ENCODE measurements at places on chromosomes 1 and 21.

- DNase-seq, result no peak
Observed at GRCh38 chr1:182968836-182969734, 16.1 kb upstream of the SHCBP1L start.

DNA sequence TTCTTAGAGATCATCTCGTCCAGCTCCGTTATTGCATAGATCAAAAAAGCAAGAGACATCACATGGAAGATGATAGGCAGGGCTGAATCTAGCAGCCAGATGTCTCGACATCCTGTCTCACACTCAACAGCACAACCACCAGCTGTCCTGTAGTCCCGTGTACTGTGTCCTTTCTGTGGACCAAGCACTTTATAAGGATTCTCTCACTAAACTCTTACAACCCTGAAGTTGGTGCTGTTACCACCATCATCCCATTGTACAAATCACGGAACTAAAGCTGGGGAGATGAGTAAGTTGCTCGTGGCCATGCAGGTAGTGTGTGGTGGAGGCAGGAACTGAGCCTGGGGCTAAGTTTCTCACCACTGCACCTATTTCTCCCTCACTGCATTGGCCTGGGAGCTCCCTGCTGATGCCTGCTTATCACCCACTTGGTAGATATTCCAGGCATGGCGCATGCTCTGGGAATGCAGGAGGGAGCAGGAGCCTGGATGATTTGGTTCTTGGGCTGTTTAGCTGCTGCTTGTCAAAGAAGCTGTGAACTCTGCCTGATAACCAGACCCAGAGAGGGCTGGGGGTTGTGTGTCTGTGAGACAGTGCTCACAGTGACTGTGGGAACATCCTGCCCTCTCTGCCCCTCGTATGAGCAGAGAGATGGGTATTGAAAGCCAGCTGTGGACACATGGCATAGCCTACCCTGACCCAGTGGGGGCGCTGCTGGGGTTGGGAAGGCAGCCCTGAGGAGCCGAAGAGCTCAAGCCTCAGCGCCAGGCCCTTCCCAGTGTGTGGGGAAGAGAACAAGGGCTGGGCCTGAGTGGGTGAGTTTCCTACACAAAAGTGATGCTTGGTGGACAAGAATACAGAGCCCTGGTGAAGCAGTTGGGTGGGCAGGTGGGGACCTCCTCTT, 13.6 kb downstream of the PPFIA4 start:
- no peak for DNase-seq

DNA sequence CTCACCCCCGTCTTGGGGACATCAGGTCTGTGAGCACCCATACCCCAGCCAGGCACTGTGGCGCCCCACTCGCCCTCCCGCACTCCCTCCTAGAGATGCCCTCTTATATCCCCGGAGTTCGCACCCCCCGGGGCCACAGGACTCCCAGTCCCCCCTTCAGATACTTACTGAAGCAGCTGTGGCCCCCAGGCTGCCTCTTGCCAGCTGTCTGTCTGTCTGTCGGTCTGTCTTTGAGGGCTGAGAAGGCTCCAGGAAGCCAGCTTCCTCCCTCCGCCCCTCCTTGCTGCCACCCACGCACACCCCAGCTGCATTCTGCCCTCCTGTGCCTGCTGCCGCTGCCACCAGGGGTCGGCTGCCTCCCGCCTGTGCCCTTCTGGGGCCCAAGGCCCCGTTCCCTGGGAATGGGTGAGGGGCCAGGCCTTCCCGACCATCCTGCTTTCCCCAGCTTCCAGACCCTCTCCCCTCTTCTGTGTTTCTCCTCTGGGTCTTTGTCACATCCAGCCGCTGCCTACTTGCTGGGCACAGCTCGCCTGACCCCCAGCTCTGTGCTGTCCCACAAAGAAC, at the start of gene PTPN7:
Gene PTPN7 (minus strand): TSS at position 226 of the 564 bp plus-strand sequence. CDS start 1,200 bp downstream, outside the sequence.
- DNase-seq, result peak; percentile 72

GRCh38 chr1:39732730-39733129, 6.0 kb upstream of the PPIE start:
- no peak for DNase-seq

DNA sequence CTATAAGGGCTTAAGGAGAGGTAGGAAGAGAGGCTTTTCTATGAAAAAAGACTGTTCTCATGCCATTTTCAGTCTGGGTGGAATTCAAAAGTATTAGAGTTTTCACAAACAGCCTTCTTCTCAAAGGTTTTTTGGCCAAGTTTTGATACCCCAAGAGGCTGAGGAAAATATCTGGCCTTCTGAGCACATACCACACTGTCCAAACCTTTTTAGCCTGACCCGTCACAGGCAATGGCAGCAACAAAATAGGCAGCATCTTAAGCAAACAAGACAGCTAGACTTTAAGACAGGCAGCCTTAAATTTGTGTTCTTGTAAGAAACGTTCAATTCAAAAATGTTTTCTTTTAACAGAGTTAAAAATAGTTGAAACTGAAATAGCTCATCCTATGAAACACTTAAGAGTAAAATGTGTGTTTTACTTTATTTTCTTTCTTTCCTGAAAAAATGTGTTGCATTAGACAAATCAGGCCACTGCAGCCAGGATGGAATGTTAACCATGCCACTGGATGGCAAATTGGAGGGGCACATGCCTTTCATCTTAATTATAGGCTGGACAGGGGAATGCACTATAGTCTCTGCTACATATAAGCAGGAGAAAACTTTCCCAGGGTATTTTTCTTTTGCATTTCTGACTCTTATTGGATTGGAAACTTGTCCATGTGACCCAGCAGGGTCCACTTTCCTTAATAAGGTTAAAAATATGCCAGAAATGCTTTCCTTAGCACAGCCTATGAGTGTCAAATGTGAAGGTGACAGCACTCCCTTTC, 315.0 kb downstream of the TGFB2 start:
- no peak for DNase-seq

- DNase-seq, result no peak
Observed at GRCh38 chr1:53781654-53782053, 42.7 kb upstream of the GLIS1 start.

DNA sequence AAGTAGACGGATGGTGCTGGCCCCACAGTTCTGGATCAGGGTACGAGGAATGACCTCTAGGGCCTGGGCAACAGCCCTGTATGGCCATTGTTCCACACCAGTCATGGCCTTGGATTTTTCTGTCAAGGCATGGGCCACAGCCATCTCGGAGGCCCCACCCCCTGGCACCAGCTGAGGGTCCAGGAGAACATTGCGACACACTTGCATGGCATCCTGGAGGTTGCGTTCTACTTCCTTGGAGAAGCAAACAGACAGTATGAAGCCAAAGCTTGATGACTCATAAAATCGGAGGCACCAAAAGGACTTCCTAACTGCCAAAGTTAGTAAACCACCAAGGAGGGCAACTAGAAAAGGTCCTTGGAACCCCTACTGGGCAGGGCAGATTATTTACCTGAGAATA, 11.9 kb upstream of the VHLL start:
- no peak for DNase-seq

- no peak for DNase-seq
Observed at GRCh38 chr1:177020851-177021589, 143.5 kb downstream of the ASTN1 start.

- DNase-seq, result peak; percentile 4
Observed at GRCh38 chr1:193537266-193538002, 351.0 kb upstream of the B3GALT2 start.

DNA sequence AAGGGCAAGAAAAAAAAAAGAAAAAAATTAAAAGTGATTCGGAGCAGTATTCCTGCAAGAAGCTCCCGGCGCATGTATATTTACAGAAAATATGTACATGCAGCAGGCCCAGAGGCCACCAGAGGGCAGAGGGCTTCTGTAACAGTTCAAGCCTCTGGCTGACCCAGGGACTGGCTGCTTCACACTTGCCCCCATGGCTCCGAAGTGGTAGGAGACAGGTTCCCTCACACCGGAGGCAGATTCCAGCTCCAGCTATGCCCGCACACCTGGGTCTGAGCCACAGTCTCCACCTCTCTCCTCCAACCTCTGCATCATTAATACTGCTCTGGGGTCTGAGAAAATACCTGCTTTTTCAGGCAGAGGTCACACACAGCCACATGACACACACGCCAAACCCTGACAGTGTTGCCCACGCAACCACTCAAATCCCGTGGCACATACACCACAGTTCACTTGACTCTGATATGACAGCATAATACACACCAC, 2.2 kb upstream of the ARHGAP30 start:
- DNase-seq, result peak; percentile 71

DNA sequence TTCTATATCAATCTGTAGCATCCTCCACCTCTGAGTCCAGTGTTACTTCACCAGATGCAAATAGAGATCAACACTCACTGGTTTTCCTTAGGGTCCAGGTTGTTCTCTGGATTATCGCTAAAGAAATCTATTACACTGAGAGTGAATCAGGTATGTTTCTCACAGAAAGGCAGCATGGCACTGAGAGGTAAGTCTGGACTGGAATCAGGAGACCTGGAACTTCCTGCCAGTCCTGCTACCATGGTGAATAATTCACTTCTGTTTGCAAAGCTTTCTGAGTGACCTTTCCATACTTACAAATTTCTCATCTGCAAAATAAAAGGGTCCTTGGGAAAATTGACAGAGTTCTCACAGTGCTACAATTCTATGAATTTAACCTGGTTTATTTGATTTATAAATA, 1583.3 kb downstream of the MRPL39 start:
- DNase-seq, result no peak

DNA sequence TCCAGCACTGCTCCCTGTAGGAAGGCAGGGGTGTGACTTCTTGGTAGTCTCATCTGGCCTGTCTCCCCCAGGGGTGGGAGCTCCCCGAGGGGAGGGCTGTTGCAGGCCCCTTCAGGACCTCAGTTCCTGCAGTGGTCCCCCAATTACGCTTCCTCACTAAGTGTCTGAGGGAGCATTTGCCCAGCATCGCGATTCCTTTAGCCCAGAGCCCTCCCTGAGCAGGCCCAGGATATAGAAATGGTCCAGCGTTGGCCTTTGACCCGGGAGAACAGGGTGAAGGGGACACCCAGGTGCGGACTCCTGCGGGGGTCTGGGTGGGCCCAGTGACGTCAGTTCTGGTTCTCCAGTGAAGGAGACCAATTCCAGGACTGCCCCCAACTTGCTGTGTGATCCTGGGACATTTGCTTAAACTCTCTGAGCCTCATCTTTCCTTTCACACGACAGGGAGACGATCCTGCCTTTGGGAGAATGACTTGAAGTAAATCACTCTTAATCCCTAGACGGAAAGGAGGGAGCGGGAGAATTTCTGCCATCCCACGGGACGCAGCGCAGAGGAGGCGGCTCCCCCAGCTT, 32.6 kb upstream of the BTG2 start:
- no peak for DNase-seq

DNA sequence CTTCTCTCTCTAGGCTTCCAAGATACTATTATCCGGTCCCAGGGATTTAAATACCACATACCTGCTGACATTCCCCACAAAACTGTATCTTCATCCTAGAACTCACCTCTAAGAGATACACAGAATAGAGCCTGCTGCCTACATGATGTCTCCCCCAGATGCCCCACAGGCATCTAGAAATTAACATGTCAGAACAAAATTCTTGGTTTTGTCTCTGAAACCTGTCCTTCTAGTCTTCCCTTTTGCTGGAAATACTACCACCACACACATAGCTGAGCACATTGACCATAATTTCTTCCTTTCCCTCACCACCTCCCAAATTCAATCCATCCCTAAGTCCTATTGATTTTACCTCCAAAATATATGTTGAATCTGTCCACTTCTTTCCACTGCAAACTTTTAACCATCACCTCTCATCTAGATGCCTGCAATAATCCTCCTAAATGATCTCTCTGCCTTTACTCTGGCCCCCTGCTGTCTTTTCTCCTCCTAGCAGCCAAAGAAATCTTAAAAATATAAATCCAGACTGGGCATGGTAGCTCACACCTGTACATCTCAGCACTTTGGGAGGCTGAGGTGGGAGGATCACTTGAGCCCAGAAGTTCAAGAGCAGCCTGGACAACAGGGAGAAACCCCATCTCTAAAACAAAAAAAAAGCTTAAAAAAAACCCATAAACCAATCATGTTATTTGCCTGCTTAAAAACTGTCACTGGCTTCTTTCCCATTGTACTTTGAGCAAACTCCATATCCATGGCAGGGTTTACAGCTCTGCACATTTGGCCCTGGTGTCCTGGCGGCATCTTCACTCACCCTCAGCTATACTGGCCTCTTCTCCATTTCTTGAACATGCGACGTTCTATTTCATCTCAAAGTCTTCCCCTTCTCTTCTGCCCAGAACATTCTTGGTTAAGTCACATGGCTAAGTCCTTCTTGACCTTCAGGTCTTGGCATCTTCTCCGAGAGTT, 6.2 kb upstream of the FAM76A start:
- no peak for DNase-seq

DNA sequence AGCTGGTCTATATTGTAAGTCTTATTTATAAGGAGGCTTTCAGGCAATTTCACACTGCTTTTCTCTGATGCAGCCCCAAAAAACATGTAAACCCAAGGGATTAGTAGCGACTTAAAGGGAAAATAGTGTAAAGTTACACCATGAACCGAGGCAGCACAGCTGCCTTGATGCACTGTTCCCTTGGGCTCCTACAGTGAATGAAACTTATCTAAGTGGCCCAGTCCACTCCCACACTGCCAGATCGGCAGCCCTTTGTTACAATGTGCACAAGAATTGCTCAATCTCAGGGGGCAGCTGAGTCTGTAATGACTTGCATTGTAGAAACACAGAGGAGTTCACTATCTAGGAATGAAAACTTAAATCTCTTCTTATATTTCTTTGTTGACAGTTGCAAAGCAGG, 120.8 kb upstream of the ADGRL2 start:
- DNase-seq, result no peak

DNA sequence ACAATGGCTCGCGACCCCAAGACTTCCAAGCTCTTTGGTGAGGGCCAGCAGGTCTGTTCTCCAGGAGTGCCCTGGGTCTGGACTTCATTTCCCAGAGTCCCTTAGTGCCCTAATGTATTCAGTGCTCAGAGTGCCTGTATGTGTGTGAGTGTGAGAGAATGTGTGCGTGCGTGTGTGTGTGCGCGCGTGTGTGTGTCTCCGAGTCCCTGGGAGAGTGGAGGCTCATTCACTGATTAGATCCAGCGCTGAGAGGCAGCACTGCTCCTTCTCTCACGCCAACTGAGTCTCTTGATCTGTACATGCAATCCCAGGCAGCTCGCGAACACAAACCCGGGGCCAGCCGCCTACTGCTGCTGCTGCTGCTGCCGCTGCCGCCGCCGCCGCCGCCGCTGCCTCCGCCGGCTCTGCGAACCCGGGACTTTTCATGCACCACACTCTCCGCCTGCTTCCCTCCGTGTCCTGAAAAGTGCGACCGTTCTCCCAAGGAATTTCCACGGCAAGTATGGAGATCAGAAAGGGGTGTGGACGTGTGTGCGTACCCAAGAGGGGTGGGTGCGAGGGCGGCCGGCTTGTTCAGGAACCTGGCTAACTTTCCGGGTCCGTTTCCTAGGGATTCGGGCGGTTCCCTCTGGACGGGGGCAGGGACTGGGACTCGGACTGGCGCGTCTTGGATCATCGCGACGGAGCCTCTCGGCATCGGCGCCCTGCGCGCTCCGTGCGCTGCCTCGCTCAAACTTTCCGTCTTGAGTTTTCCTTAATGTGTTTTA, at the start of gene RNF220:
Gene RNF220 (plus strand): TSS at position 225 of the 767 bp plus-strand sequence.
- DNase-seq, result no peak

GRCh38 chr1:29673669-29674626, 437.6 kb downstream of the PTPRU start:
- no peak for DNase-seq

GRCh38 chr1:19250629-19251304, 557 bp downstream of the EMC1 start:
- no peak for DNase-seq
